ENCODE measurements at places on chromosomes 16 and 17.

DNA sequence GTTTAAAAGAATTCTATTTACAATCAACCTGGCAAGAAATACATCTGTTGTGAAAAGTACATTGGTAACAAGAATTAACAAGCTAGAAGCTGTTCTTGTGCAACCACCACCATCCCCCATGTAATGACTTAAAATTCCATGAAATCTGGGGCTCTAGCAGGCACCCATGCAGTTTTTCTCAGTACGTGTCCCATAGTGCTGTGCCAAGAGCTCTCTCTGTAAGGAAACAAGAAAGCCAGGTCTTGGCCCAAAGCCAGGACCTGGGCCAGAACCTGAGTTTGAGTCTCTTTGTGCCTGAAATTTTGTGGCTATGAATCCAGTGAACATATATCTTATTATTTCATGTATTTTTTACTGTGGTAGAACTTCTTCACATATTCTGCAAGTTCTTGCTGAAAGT lies 46.6 kb downstream of the NUP93 start:
- no peak for DNase-seq

DNA sequence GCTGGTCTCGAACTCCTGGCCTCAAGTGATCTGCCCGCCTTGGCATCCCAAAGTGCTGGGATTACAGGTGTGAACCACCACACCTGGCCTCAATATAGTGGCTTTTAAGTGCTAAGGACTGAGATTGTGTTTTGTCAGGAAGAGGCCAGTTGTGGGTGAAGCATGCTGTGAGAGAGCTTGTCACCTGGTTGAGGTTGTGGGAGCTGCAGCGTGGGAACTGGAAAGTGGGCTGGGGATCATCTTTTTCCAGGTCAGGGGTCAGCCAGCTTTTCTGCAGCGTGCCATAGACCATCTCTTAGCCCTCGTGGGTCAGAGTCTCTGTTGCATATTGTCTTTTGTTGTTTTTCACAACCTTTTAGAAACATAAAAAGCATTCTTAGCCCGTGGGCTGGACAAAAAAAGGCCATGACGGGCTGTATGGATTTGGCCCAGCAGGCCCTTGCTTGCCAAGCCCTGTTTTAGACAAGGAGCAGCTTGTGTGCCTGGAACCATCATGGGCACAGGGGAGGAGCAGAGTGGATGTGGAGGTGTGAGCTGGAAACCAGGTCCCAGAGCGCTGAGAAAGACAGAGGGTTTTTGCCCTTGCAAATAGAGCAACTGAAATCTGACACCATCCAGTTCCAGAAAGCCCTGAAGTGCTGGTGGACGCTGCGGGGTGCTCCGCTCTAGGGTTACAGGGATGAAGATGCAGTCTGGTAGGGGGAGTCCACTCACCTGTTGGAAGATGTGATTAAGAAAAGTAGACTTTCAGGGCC lies 5.5 kb downstream of the BIRC5 start:
- DNase-seq, result no peak

GRCh38 chr16:23570992-23571632 lies 13.6 kb downstream of the UBFD1 start:
- no peak for DNase-seq

DNA sequence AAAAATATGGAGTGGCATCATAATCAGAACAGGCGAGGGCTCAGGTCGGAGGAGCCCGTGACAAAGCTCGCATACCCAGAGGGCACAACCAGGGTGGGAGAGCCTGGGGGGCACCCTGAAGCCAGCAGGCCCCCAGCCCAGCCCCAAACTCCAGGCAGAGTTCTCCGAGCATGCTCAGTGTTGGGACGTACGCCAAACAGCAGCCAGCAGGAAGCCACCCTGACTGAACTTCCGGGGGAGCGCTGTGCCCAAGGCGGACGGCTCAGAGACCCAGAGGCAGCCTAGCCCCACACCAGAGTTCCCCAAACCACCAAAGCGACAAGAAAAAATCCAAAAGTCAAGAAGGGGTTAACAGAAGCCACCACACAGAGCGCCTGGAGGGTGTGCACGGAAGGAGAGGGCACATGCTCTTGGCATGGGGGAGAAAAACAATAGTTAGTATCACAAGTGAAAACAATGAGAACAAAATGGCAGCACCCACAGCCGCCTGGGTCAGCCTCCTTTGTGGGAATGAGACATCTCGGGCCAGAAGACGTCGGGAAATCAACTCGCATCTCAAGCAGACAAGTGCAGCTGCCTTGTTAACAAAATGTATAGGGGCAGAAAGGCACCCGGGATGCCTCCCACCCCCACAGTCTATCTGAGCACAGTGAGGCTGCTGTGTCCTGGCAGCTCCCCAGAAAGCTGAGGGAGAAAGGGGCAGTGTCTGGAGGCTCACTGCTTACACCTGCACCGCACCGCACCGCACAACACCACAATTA lies 11.9 kb downstream of the EXOC7 start:
- DNase-seq, result no peak

GRCh38 chr16:8655184-8655717 lies 19.2 kb upstream of the ABAT start:
- DNase-seq, result no peak

DNA sequence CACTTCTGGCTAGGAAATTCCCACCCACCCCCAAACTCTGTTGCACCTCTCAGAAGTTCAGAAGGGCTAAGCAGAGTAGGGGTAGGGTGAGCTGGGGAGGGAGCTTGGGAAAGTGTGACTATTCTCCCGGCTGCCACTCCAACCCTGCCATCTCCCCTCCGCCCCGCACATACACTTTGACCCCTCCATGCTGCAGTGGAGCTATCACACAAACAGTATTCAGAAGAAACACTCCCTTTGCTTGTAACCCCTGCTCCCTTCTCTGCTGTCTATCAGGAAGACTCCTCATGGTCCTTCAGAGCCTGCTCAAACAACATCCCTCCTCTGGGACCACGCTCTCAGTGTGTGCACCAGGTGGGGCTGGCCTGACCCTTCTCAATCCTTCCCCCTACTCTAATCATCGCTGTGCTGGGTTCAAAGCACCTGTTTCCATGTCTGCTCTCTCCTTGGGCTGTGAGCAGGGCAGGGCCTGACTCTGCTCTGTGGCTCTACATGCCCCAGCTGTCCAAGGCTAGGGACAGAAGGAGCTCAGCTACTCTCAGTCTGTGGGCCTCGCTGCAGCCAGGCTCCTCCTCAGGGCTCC lies 8.6 kb downstream of the SLC13A5 start:
- no peak for DNase-seq

DNA sequence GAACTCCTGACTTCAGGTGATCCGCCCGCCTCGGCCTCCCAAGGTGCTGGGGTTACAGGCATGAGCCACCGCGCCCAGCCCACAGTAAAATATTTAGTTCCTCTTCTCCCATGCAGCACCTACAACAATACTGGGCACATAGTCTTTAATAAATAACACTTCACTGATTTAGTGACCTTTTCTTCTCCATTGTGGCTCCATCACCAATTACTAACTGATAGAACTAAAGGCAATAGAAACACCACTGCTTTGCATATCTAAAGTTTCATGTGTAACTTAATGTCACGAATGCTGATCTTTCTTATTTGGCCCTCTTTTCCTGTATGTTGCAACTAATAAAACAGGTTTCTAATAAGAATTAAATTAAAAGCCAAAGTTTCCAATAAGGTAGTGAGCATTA lies 38.9 kb downstream of the TRIM37 start:
- DNase-seq, result no peak

- DNase-seq, result no peak
These were observed 39.9 kb upstream of the STH start for GRCh38 chr17:45958994-45959665.
